ENCODE measurements at places on chromosomes 5 and 9. TPM values are rescaled to one million over a fixed set of nuclear protein-coding genes. Genes with fewer than 3 reads are reported as not detected.

EQTN gene
- not detected for total RNA-seq

TTLL11 gene
- total RNA-seq = 7.7 TPM

CHSY3 gene
- total RNA-seq = 8.8 TPM

CATSPER3 gene
- under 0.01 TPM for total RNA-seq

TAF1L gene
- total RNA-seq = not detected

ASPN gene
- total RNA-seq = 0.78 TPM

CTXN3 gene
- total RNA-seq = not detected

BAAT gene
- total RNA-seq = under 0.01 TPM

TCF7 gene
- total RNA-seq = 20.9 TPM

MELK gene
- 38.9 TPM for total RNA-seq

CCNI2 gene
- total RNA-seq = not detected

PFN3 gene
- 1.1 TPM for total RNA-seq

SHISAL2B gene
- total RNA-seq = not detected

LPAR1 gene
- total RNA-seq = 74.5 TPM

SMU1 gene
- total RNA-seq = 23.5 TPM

FAM13B gene
- total RNA-seq = 20.1 TPM

COL5A1 gene
- total RNA-seq = 56.7 TPM

ARHGEF39 gene
- total RNA-seq = 1.5 TPM

SARDH gene
- 2.0 TPM for total RNA-seq

CDC25C gene
- total RNA-seq = 11.9 TPM

C1QTNF3 gene
- total RNA-seq = 1.1 TPM

FGF10 gene
- under 0.01 TPM for total RNA-seq

MAMDC2 gene
- 1.8 TPM for total RNA-seq

CCNJL gene
- total RNA-seq = not detected

INSL4 gene
- total RNA-seq = not detected

PCDHGB1 gene
- 0.73 TPM for total RNA-seq

PCDHB3 gene
- 0.20 TPM for total RNA-seq

BTNL3 gene
- total RNA-seq = not detected

PCDHGB5 gene
- total RNA-seq = 12.1 TPM

SH3GLB2 gene
- total RNA-seq = 36.8 TPM

EGFL7 gene
- 8.8 TPM for total RNA-seq

SPAAR gene
- 0.20 TPM for total RNA-seq

MED7 gene
- total RNA-seq = 9.6 TPM

PCDHB16 gene
- 0.20 TPM for total RNA-seq

OR1Q1 gene
- total RNA-seq = not detected

AJM1 gene
- 0.73 TPM for total RNA-seq

C5orf24 gene
- total RNA-seq = 39.7 TPM

ADRA1B gene
- 0.37 TPM for total RNA-seq

CDC14B gene
- total RNA-seq = 41.9 TPM

NIPAL4 gene
- total RNA-seq = not detected

TAS2R1 gene
- not detected for total RNA-seq

SOHLH1 gene
- total RNA-seq = not detected

UGT3A1 gene
- not detected for total RNA-seq

Data from subcutaneous preadipocyte (primary cell).